ENCODE measurements at places on chromosomes 1 and 21.

GRCh38 chr1:225933072-225933471, 7.9 kb downstream of the LEFTY2 start:
- DNase-seq = no peak

DNA sequence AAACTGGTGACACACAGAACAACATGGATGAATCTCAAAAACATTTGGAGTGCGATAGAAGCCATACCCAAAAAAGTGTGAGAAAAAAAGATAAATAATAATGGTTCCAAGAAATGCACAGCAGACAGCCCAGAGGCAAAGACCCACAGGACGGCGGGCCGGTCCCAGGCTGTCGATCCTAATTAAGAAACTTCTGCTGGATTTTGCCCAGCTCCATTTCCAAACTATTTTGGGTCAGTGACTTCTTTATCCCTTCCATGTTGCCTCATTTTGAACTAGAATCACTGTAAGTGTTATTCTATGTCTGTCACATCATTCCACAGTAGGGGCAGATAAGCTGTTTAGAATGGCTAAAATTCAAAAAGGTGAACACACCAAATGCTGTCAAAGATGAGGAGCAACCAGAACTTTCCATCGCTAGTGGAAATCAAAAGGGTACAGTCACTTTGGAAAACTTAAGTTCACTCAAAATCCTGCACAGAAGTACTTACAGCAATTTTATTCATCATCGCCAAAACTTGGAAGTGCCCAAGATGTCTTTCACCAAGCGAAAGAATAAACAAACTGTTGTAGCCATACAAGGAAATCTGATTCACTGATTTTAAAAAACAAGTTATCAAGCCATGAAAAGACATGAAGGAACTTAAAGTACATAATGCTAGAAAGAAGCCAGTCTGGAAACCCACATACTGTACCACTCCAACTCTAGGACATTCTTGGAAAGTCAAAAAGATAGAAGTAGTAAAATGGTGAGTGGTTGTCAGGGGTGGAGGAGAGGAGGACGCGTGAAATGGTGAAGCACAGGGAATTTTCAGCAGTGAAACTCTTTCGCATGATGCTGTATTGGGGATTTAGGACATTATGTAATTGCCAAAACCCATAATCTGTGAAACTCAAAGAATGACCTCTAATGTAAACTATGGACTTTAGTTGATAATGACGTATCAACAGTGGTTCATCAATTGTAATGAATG, 7.5 kb downstream of the NBPF1 start:
- DNase-seq = no peak

- DNase-seq = no peak
Observed at GRCh38 chr1:107264561-107264960, 123.7 kb downstream of the NTNG1 start.

DNA sequence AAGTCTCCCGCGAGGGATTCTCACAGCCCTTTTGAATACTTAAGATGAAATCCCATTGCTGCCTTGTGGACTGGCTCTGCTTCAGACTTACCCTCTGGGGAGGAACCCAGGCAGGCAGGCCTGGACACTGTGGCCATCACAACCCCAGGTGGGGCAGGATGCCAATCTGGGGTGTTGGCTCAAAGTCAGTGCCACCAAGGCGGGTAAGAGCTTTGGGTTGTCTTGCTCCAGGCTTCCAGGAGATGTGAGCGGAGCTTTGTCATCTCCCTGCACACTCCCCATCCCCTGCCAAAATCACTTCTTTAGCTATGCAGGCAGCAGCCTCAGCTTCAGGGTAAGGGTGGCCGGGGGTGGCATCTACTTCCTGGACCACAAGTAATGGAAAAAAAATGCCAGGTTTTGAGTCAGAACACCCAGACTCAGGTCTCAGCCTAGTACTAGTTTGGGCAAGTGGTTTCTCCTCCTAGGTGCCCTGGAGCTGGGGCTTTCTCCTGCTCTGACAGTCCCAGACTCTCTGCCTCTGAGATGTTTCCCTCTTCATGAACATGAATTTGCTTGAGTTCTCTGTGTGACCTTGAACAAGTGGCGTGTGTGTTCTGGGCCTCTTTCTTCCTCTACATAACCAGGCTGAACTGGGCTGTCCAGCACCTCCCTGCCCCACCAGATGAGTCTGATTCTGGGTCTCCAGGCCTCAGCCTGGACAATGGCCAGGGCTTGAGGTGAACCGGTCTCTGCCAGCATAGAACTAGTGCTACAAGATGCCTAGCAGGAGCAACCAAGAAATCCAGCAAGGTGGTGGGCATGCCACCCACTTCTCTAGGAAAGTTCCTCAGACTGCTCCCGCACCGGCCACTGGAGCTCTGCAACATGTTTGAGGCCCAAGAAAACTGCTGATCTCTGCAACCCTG, 65.4 kb downstream of the VWA5B1 start:
- no peak for DNase-seq

DNA sequence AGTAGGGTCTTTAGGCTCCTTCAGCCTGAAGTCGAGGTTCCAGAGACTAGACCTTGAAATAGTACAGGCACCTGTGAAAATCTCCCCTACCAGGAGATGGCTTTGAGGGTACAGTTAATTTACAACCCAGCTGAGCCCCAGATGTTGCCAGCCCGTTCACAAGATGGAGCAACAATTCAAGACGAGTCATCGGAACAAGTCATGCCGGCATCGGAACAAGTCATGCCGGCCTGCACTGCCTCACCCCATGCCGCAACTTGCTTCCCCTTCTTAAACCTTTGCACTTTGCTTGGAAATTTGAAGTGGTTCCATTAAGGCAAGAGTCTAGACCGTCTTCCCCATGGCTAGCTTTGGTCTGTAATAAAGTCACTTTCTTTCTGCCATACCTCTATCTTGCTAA, 16.0 kb downstream of the HHAT start:
- no peak for DNase-seq

DNA sequence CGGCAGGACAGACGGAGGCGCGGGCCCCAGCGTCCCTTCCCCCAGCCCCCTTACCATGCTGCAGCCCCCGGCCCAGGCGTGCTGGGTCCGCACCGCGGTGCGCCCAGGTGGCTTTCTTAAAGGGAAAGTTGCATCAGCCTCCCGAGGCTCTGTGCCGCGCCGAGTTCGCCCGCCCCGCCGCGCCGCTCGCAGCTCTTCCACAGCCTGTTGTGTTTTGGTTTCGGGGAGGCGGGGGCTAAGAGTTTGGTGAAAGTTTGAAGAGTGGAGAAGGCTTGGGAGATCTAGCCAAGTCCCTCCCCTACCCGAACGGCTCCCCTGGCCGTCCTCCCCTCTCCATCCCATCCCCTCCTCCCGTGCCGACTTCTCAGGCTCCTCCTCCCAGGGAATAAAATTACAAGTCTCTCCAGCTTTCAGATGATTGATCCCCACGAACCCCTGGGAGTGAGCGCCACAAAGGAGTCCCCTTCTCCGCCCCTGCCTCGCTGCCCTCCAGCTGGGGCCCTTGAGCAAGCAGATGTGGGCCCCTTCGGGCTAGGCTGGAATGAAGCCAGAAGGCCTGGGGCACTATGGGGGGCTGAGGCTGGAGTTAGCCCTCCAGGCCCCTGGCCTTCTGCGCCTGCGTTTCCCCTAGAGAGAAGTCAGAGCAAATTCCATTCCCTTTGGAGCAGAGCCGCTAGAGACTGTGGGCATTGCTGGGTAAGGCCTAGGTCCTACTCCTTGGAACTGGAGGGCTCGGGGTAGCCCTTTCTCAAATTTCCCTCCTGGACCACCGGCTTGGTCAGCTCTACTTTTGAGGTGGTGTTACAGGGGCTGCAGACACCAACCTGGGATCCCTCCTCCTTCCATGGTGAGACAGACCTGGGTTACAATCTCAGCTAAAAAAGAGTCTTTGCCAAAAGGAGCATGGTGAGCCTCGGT, at the start of gene SLC6A9:
TSS of gene SLC6A9 (minus strand) at position 211 of the 918 bp plus-strand sequence. CDS start 7,185 bp downstream, outside the sequence.
- peak; percentile 40 for DNase-seq

- DNase-seq = no peak
Observed at GRCh38 chr1:246107516-246108277, 399.4 kb downstream of the SMYD3 start.

DNA sequence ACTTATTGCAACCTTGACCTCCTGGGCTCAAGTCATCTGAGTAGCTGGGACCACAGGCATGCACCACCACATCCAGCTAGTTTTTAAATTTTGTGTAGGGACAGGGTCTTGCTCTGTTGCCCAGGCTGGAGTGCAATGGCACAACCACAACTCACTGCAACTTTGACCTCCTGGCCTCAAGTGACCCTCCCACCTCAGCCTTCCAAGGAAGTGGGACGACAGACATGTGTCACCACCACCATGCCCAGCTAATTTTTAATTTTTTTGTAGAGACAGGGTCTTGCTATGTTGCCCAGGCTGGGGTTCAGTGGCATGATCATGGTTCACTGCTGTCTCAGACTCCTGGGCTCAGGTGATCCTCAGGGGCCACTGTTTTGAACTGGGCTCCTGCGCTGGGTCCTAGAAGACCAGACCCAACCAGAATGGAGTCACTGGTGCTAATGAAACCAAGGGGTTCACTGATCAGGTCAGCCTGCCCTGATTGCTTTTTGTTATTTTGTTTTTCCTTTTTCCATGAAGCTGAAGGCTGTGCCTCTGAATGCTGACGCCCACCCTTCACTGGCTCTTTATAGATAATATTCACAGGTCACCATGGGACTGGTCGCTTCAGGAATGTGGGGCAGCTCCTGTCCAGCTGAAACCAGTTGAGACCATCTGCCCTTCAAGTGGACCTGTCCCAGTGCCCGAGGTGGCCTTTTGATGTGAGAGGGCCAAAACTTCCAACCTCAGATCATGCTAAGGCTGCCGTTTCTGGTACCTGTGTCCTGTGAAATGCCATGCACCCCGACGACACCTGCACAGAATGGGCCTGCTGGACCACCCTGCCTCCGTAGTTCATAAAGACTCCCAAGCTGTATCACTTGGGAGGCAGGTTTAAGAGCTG, 4.9 kb downstream of the TRIM17 start:
- no peak for DNase-seq

GRCh38 chr1:248828845-248829244, 3.1 kb upstream of the SH3BP5L start:
- no peak for DNase-seq

- DNase-seq = no peak
Observed at GRCh38 chr1:78678324-78678723, 28.7 kb downstream of the IFI44 start.

- DNase-seq = no peak
Observed at GRCh38 chr1:11157394-11157793, 31.8 kb upstream of the ANGPTL7 start.

- no peak for DNase-seq
Observed at GRCh38 chr1:96698342-96698983, 23.1 kb upstream of the PTBP2 start.

GRCh38 chr21:32256873-32257620, 21.8 kb downstream of the MIS18A start:
- no peak for DNase-seq

GRCh38 chr1:6638226-6638625, 13.6 kb downstream of the THAP3 start:
- DNase-seq = no peak

DNA sequence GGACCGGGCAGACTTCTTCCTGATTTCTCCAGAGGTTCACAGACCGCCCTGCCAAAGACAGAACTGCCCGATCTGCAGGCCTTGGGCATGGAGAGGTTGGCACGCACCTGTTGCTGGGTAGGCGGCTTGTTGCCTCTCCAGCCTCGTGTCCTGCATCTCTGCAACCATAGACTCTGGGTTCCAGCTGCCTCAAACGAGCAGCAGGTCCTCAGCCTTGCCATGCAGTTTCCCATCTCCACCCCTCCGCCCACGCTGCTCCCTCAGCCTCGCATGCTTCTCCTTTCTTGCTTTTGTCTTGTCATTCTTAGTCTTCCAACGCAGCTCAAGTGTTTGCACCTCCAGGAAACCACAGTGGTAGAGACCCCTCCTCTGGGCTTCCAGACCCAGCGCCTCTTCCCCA, 126.2 kb downstream of the LACTBL1 start:
- DNase-seq = no peak

DNA sequence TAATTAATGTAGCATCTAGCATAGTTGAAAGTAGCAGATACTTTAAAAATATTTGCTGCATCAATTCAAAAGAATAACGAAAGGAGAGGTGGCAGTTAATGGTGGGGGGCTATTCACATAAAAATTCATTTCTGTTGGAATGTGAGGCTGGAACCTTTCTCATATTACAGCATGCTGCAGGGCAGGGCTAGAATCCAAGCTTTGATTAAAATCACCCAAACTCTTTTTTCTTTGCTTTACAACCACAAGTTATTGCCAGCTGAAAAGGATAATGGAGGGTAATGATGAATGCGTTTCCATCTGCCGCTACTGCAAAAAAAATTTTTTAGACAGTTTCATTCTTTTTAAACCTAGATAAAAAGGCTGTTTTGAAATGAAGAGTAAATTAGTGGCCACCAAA, 9.8 kb downstream of the DISP1 start:
- DNase-seq = no peak

- DNase-seq = no peak
Observed at GRCh38 chr1:156547982-156548381, 24.4 kb downstream of the IQGAP3 start.

GRCh38 chr1:32128964-32129363, 21.1 kb downstream of the KPNA6 start:
- no peak for DNase-seq

DNA sequence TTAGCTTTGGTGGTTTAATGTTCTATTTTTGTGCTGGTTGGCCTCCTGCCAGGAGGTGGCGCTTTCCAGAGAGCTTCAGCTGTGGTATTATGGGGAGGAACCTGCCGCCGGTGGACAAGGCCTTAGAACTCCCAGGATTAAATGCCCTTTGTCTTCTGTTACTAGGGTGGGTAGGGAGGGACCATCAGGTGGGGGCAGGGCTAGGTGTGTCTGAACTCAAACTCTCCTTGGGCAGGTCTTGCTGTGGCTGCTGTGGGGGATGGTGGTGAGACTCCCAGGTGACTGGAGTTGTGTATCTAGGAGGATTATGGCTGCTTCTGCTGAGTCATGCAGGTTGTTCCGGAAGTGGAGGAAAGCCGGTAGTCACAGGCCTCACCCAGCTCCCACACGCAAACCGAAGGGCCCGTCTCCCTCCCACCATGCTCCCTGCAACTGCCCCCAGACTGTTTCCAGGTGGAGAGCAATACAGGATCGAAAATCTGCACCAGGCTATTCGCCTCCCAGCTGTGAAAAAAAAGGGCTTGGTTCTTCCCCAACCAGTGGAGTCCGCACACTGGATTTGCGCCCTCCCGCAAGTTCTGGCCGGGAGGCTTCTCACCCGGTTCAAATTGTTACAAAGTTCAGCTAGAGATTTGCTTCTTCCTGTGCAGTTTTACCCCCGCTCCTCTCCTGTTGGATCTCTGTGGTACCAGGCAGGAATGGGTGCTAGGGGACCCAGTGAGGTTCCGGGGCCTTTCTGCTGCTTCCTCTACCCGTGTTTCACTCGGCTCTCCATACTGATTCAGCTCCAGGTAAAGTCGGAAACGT, 220.5 kb downstream of the CENPF start:
- no peak for DNase-seq

- DNase-seq = no peak
Observed at GRCh38 chr1:212010004-212010403, 25.4 kb downstream of the INTS7 start.

DNA sequence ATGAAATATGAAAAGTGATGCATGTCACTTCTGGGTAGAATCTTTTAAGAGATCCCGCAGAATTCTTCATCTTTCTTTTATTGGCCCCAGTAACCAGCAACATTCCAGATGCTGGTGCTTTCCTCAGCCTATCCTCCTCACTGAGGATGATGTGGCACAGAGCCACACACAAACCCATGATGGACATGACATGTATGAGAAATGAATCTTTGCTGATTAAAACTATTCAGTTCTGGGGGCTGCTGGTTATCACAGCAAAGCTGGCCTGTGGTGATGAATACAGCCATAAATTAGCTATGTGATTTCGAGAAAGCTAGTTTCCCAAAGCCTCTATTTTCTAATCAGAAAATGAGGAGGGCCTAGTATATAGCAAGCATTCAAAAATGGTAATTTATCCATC, 8.3 kb upstream of the ERICH3 start:
- no peak for DNase-seq
